ENCODE measurements at places on chromosomes 3 and 15. TPM values are rescaled to one million over a fixed set of nuclear protein-coding genes. Genes with fewer than 3 reads are reported as not detected.

DNA sequence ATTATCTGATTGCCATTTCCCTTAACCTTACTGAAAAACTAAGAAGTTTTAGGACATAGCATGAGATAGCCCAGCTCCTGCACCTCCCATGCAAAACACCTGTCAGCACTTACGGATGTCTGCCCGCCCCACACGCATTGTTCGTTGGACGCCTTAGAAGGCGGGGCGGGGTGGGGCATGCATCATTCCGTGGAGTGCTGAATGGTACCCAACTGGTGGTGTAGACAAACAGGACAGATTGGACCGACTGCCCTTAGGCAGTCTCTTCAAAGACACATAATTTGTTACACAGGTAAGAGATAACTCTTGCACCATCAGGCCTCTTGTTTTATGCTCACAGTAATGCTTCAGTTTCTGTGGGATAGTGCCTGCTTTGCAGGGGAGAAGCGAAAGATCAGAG, 93.8 kb downstream of the SMAD6 start:
- DNase-seq = no peak

The ALG1L2 gene
- 4.6 TPM for total RNA-seq

GRCh38 chr15:47184003-47184907, 533.0 kb upstream of the SEMA6D start:
- DNase-seq = no peak

The ERICH6 gene
- total RNA-seq = not detected

DNA sequence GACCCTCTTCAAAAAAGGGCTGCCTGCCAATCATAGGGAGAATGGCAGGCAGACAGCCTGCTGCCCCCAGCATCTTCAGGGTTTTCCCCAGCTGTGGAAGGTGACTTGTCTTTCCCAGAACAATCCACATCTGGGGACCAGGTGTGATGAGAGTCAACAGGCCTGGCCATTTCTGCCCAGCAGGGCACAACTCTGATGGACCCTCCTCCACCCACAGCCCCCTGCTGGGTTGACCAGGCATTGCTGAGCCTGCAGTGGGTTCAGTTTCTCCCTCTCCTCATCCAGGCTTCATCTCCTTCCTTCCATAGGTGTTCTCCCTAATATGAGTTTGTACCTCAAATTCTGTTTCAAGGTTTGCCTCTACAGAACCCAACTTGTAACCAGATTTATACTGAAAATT, 111.0 kb downstream of the MINAR1 start:
- DNase-seq = no peak

GRCh38 chr3:59545374-59545773, 495.5 kb upstream of the CFAP20DC start:
- DNase-seq = no peak

GRCh38 chr15:30036036-30036703, 46.6 kb upstream of the GOLGA8J start:
- DNase-seq = no peak
